Activated T-cell treated with anti-CD3 and anti-CD28 coated beads for 4 hours (primary cell): ENCODE measurements at places on chromosomes 4 and X.

- no peak for DNase-seq
These were observed 46.4 kb upstream of the GPM6B start for GRCh38 chrX:13863324-13863723.

DNA sequence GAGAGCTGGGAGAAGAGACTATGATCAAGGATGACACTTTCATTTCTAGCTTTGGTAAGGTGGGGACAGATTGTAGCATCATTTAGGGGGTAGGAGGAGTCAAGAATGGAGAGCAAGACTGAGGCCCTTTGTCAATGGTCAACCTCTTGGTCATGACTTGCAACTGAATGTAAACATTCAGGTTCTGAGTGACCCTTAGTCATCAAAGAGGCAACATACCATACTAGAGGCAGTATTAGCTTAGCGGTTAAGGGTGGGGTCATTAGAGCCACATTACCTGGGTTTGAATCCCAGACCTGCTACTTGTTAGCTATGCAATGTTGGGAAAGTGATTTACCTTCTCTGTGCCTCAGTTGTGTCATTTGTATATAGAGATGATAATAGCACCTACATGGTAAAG lies 76.5 kb downstream of the MED28 start:
- no peak for DNase-seq

DNA sequence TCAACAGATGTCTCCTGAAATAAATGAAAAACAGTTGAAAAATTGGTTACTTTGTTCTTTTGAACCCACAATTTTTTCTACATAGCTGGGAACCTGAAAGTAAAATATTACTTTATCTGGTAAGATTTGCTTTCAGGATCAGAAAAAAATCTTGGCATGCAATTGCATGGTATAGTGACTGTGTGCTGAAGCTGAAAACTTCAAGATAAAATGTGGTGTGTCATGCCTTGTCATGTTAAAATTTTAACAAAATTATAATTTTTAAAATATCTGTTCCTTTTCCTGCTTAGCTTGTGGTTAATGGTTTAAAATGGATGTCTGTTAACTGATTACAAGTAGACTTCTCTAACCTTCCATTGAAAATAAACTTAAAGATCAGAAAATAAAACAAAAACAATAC lies 904.8 kb downstream of the PDHA2 start:
- no peak for DNase-seq

DNA sequence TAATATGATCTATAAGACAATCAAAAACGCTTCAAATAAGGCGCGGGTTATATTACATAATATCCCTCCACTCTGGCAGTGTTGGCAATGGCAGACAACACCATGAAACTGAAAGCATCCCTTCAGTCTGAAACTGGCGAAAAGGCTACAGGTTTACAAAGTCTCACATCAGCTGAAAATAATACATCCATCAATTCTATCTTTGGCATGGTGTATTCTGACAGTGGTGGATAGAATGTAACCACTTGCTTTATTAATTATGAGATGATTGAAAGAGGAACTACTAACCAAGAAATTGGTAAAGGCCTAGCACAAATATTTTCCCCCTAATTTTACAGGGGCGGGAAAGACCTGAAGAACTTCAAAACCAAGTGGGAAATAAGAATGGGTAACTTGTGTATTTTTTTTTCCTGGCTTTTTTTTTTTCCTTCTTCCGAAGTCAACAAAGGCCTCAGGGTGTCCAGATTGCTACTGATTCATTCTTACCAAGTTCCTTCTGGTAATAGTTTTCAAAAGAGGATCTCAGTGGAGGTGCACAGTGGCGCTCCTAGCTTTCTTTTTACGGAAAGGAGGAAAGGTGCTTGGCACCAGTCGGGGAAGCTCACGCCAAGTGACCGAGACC lies 728 bp downstream of the UBA6 start:
- DNase-seq = no peak

DNA sequence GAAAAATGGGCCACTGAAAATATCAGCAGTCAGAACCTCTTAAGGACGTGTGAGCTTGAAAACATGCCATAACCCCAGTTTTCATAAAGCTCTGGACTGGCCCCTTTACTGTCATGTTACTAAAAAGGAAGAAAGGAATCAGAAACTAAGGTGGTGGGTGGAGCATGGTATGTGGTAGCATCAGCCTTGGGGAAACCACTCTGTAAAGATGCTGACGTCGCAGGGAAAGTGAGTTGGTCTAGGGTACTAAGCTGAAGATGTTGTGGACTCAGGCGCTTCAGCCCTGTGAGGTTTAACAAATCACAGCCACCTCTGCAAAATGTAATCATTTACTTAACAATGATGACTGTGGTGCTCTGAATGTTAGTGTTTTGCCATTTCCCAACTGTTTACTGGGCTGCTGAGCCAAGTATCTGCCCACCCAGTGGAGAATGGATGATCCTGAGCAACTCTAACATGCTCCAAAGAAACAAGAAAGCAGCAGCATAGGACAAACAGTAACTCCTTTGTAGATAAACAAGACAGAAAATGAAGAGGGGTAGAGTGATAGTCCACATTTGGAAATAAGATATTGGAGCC lies 33.4 kb downstream of the C4orf54 start:
- no peak for DNase-seq

DNA sequence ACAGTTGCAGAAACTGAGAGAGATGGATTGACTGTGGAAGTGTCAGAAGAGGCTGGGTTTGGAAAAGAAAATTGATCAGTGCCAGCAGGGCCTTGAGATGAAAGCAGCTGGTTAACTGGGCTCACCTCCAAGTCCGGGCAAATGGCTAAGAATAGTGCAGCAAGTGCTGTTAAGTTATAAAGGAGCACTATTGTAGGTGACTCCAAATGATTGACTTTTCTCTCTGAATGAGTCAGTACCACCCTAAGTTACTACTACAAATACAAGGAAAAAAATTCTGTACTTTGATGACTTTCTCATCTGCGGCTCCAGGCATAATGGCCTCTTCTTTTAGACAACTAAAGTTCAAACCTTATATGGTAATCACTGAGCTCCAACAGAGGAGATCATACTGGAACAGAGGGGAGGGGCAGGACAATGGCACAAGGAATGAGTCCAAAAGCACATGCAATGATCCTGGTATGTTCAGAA lies 733.4 kb upstream of the INTU start:
- no peak for DNase-seq

GRCh38 chrX:27548624-27549023 lies 41.5 kb upstream of the DCAF8L2 start:
- no peak for DNase-seq

DNA sequence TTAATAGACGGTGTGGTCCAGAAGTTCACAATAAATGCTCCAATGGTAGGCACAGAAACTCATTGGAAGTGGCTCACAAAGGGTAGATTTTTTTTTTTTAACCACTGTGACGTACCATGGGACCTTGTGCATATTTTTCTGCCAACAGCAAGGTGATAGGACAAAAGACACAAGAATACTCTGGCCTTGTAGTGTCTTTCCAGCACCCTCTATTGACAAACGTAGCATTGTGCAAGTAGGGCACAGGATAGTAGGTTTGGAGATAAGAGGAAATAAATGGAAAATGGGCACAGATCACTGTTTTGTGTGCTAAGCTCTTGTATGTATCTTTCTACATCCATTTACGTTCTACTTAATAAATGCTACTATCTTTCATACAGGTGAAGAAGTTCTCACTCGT lies 2054.9 kb downstream of the PCDH7 start:
- no peak for DNase-seq

DNA sequence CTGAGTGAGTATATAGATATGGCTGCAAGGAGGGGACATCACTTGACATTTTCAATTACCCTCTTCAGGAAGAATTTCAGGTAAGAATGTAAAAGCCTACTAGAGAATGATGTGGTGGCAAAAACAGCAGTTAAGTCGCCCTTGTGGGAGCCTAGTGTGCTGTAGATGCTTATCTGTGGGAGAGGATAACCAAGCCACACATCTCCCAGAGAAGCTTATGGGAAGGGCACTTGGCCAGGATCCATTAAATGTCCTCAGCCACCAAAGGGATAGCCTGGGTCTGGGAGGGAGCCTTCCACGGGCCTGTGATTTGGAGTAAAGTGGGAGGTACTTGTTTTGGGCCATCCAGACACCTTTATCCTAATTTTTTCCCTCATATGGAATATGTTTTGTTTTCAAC lies 41.3 kb upstream of the BCLAF3 start:
- no peak for DNase-seq

DNA sequence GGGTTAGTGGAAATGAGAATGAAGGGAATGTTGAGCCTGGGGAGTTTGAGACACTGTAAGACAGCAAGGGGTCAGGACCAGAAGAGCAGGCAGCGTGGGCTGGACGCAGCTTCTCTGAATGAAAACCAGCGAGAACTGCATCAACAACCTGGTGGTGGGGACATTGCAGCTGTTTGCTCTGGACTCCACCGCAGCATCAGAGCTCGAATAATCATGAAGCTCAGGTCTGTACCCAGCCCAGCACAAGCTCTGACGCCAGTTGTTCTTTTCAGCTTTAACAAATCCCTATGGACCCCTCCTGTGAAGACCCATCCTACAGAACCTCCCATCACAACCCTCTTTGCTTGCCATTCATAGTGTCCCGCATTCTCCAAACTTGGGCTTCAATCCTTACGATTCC lies 106.8 kb upstream of the PNPLA4 start:
- DNase-seq = no peak

DNA sequence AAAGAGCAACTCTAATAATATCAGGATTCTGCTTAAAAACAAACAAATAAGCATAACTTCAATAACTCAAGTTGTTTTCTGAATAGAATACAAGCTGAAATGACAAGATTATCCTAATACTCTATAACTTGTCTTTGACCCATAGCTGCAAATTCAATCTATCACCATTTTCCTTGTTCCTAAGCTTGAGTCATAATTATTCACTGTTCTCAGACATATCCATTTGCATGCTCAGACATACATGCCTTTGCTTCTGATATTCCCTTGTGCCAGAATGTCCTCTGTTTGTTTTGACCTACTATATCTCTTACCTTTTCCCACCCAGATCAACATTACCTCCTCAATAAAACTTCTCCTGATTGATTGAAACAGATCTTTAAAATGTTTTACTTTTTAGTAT lies 109.7 kb downstream of the SNCA start:
- no peak for DNase-seq

- no peak for DNase-seq
These were observed 16.3 kb upstream of the FAT1 start for GRCh38 chr4:186739802-186740434.

- no peak for DNase-seq
These were observed 86.7 kb upstream of the WDR44 start for GRCh38 chrX:118259213-118259612.

DNA sequence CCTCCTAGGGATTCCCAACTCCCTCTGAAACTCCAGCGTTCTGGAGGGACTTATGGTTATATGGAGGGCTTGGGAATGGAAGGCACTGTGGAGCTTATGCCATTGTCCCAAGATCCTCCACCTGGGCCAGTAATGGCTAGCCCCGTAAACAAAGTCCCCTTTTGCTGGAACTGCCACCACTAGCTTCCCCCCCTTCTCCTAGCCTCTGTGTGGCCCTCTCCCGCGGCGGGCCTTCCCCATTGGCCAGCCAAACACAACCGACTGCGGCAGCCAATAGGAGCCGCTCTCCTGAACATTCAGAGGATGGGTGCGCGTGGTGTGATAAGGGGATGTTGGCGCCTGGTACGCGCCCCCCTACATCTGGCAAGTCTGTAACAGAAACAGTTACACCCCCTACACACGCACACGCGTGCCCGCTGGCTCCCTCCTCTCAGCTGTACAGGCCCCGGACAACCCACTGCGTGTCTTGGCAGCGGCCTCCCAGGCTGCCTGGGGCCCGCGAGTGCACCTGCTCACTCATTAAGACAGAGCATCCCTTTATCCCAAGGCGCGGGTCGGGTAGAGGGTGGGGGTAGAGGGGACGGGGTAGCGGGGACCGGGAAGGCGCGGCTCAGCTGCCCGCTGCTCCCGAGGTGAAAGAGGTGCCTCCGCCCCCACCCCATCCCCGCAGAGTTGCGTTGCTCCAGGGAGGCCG lies 863 bp upstream of the RAB33A start:
- peak; percentile 39 for DNase-seq

DNA sequence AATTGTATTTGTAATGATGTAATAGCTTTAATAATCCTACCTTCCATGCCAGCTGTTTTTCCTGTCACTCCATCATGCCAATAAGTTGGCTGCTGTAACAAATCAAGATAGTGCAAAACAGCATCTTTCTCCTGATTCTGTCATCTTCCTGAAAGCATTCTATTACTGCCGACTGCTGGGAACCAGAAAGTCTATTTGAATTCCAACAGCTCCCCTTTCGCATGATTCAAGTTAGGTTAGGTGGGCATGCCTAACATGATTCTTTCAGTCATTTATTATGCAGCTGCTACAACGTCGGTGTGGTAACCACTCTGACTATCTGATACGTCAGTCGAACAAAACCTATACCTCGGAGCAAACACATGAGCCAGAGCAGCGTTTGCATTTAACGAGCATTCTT lies 127.9 kb upstream of the DMD start:
- DNase-seq = no peak

DNA sequence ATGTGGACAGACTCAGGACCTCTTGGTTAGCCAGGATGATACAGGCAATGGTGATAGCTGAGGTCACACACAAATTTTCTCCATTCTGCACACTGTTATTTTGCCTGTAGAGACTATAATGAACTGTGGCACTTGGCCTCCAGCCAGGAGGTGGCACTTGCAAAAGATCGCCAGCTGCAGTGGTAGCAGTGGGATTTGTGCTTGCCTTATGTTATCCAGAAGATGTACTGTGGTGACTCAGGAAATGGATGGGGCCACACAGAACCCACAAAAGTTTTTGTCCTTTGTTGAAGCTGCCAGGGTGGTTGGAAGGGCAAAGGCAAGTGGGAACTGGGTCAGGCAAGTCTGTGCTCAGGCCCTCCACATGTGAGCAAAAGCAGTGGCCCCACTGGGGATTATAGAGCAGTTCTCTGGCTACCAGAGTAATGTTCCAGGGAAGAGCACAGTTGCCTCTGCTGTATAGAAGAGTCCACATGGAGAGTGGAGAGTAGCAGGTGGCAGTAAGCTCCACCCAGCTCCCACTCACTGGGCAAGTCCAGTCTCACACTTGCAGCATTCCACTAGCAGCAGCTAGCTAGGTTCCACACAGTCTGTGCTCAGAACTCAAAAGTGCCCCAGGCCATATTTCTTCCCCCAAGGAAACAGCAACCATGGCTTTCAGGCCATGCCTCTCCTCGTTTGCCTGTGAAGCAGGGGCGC lies 5.9 kb upstream of the C4orf17 start:
- DNase-seq = no peak

- DNase-seq = no peak
These were observed 246.0 kb upstream of the HHIP start for GRCh38 chr4:144399927-144400326.

GRCh38 chr4:74237425-74237966 lies 70.8 kb upstream of the EPGN start:
- DNase-seq = no peak

DNA sequence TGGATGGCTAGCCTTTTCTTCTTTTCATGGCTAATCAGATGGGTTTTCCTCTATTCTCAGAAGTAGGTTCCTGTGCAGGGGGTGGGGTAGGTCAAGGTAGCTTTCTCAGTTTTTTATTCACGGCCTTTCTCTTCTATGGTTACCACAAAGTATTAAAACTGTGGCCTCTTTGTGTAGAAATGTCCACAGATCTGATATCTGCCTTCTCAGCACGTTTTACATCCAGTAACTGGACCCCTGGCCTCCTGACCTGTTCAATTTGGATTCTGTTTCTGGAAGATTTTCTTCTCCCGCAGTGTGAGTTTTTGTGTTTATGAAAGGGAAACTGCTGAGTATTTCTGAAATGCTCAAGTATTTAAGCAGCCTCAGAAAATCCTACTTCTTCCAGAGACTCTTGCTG lies 688.5 kb downstream of the RAPGEF2 start:
- no peak for DNase-seq
